Right lobe of liver (tissue), 6 donors: ENCODE measurements at places on chromosomes 2 and 18. TPM values are rescaled to one million over a fixed set of nuclear protein-coding genes. Genes with fewer than 3 reads are reported as not detected.

DNA sequence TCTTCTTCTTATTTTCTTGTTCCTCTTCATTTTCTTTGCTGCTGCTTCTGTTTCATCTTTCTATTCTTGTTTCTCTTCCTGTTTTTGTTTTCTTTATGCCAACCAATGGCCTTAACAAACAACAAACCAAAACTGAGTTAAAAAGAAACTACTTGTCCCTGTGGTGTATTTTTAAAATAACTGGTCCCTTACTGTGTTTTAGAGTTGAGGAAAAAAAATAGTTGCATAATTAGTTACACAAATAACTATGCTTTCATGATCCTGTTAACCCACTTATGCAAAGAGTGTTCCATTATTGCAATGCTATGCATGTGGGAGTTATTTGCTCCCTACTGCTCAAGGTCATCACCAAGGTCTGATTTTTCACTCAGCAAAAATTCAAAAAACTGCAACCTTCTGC lies 39.5 kb upstream of the IMP4 start:
- no peak for DNase-seq

DNA sequence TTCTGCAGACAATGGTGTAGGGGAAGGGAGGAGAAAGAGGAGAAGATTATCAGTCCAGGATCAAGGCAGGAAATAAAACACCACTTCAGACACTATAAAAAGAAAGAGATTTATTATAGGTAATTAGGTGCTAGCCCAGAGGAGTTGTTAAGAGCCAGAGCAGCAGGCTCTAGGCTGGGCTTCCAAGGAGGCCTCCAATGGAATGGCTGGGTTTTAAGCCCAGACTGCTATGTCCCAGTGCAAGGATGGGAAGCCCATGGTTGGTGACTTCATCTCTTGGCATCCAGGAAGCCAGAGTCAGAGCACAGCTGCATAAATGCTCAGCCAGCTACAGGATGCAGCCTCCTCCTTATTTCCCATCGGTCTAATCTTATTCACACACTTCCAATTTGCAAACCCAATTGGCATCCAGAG lies 95.6 kb downstream of the LAMA3 start:
- DNase-seq = no peak

MC2R gene
- total RNA-seq = not detected

GRCh38 chr18:74380916-74381315 lies 65.3 kb downstream of the C18orf63 start:
- no peak for DNase-seq

GRCh38 chr2:67652679-67653078 lies 255.5 kb downstream of the ETAA1 start:
- DNase-seq = no peak

POTEJ gene
- not detected for total RNA-seq

CDKL4 gene
- total RNA-seq = not detected

GRCh38 chr2:195659114-195659513 lies 2.1 kb downstream of the SLC39A10 start:
- no peak for DNase-seq

FAM228A gene
- 0.18 TPM for total RNA-seq

- DNase-seq = no peak
Measured at GRCh38 chr2:1651121-1652033, 92.9 kb downstream of the PXDN start.

GRCh38 chr2:161839926-161840325 lies 215.7 kb downstream of the SLC4A10 start:
- no peak for DNase-seq

DNA sequence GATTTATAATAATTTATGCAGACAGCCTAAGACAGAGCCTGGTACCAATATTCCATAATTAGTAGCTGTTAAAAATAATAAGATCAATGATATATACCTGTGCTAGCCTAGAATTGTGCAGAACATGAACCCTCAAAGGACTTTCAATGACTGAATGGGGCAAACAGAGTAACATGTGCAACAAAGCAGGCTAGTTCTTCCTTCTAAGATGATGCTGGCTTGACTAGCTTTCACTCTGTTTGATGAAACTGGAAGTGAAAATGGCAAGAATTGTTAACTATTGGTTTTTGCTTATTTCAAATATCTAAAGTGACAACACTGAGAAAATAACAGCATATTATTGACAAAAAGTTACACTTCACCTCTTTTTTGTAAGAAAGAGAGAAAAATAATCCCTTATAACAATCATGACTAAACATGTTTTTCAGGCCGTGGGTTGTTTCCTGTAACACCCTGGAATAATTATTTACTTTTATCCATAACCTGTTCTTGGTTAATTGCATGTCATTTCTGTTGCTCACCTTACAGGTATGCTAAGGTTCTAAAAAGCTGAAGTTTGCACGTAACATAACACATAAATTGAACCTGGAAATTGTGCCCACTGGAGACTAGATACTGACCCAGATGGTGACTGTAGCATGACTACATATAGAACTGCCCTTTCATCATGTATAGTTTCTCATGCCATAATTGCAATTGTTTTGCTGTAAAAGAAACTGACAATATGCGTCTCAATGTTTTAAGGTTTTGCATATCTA lies 108.7 kb downstream of the C18orf54 start:
- DNase-seq = no peak

DNA sequence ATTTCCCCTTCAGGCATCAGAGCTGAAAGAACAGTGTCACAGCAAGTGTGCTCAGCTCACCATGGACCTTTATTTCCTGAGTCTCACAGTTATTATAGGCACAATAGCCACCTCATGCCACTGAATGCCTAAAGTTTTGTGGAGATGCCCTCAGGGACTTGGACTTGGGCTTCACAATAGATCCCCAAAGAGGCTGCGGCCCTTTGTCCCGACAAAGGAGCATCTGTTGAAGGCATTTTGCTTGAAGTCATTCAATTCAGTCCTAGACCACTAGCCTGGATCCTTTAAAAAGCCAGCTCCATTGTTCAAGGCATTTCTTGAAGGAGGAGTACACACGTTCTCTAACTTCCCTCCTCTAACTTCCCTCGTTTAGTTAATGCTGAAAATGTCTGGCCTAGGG lies 125.4 kb downstream of the DCC start:
- no peak for DNase-seq

DNA sequence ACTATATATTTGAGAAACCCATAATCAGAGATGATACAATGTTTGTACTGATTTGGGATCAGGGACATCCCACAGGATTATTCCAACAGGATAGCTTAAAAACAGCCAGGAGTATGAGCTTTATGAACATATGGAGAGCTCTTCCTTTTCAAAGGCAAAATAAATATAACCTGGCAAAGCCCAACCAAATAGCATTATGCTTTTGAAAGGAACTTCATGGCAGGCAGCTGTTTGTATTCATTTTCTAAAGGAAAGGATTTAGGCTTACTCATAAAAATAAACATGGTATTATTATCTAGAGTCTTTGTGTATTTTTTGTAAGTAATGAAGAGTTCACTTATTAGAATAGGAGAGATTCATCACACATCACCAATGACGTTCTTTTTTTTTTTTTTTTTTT lies 44.4 kb downstream of the CCDC195 start:
- no peak for DNase-seq

DNA sequence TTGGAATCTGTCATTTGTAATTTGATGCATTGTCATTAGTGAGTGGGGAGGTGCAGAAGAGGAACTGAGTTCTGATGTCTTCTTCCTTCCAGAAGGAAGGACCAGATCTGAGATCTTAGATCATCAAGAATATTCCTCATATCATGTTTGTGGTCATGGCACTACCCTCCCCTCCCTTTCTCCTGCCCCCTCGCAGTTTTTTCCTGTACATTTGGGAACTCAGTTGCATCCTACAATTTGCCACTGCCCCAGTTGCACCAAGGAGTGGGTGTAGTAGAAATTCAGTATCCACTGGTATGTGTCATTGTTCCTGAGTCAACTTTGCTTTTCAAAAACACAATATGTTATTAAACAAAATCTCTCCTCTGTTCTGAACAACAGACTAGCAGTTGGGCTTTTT lies 26.6 kb upstream of the ACVR1 start:
- DNase-seq = no peak

SERPINE2 gene
- 1.2 TPM for total RNA-seq

MRO gene
- total RNA-seq = 2.2 TPM

DNA sequence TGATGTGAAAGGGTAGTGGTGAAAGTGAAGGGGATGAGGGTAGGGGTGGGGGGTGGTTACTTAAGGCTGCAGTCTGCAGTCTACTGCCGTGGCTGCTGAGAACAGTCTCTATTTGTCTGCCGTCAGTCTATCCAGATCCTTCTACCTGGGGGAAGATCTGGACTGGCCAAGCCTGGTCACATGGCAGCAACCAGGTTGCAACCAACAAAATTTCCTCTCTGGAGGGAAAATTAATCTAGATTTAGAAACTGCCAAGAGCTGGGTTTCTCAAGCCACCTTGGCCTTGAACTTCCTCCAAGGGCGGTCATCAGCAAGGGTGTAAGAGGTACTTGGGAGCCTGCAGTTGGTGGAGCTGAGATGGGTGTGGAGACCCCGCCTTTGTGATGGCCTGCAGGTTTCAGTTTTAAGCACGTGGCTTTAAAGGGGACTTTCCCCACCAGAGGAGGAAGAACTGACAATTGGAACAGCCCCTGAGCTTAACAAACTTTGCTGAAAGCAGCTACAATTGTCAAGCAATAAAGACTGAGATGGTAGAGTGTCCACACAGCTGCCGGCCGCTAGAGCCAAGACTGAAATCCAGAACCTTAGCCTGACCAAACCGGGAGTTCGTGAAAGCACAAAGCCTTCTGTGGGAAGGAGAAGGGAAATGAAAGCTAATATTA lies 31.4 kb upstream of the KCMF1 start:
- DNase-seq = no peak

UGT1A3 gene
- total RNA-seq = 125 TPM

DNA sequence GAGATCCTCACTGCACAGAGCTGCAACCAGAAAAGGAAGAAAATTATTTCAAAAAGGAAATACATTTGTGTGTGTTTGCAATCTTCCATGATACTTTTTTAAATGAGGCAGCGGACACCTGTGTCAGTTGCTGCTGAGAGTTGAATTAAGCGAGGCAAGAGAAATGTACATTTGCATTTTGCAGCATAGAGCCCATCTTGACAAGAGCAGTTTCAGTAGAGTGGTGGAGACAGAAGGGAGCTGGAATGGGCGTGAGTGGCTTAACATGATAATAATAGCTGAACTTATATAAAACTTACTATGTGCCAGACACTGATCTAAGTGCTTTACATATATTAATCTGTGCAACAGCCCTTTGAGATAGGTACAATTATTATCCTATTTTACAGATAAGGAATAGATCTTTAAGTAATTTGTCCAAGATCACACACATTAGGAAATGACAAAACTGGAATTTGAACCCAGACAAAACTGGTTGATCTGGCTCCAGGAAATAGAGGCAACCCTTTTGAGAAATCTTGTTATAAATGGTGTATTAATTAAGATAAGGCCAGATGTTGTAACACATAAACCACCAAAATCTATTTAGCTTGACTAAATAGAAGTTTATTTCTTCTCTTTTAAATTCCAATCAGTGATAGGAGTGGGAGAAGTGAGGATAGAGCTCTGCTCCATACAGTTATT lies 68.7 kb downstream of the SDC1 start:
- DNase-seq = no peak

DSG1 gene
- 4.3 TPM for total RNA-seq

TMEFF2 gene
- total RNA-seq = not detected

CCDC142 gene
- 14.0 TPM for total RNA-seq

- peak; percentile 89 for DNase-seq
Measured at GRCh38 chr18:45920367-45920766, 46.8 kb downstream of the EPG5 start.

GRCh38 chr2:100104718-100105677 lies 37.4 kb downstream of the AFF3 start:
- DNase-seq = no peak

DNA sequence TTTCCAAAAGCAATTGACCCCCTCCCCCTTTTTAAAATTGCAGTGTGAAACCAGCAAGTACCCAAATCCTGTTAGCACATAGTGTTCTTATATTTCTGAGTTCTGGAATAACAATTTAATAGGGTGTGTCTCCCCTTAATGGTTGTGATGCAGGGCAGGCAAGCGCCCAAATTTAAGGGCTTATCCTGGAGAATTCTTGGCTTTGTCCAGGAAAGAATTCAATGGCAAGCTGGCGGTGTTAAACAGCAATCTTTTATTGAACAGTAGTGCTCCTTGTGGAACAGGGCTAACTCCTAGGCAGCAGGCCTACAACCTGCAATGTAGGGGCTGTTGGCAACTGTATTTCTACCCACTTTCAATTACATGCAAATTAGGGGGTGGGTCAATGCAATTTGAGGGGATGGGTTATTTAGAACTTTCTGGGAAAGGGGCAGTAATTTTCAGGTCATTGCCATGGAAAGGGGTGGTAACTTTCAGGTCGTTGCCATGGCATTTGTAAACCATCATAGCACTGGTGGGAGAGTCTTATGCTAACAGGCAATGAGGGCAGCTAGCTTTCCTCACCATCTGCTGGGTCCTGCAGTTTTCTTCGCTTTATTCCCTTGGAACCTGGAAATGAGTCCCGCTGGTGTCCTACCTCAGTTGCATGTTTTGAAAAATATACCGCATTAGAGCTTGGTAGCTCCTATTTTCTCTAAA lies 149.0 kb upstream of the KCTD1 start:
- DNase-seq = no peak

DNA sequence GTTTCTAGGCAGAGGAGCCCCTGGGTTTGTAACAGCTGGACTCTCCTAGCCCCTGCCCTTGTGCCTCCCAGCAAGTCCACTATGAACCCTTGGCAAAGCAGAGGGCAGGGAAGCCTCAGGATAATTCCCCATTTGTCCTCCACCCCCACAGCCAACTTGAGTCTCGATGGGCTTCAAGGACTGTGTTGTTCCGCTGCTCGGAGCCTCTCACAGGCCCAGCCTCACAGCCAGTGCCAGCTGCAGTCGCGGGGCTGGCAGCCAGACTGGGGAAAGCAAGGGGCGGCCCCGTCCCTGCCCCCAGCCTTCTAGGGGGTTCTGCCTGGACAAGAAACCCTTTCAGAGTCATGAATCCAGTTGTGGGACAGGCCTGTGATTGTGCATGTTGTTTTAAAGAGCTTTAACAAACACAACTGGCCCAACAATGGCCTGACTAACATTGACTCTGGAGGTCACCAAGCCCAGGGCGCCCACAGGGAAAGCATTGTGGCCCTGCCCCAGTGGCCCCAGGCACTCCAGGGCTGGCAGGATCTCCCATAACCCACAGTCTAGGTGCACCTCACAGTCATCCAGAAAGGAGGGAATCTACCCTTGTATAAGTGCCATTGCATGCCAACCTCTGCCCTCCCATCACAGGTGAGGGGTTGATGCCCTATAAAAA lies 71.8 kb upstream of the DAPL1 start:
- DNase-seq = no peak

- DNase-seq = peak; percentile 34
Measured at GRCh38 chr2:71610671-71611070, 157.3 kb downstream of the DYSF start.
